OCI-LY7 (cell line): ENCODE measurements at places on chromosomes 13 and 19. TPM values are rescaled to one million over a fixed set of nuclear protein-coding genes. Genes with fewer than 3 reads are reported as not detected.

- peak; percentile 43 for DNase-seq
Observed at GRCh38 chr13:57627663-57628062, 3.9 kb upstream of the PCDH17 start.

Gene C1QTNF9
- total RNA-seq: not detected in 2 replicates

Gene VAV1
- 92.7 and 107 TPM in 2 replicates for total RNA-seq

- DNase-seq: peak; percentile 53
Observed at GRCh38 chr13:26971990-26972887, 199.4 kb downstream of the USP12 start.

DNA sequence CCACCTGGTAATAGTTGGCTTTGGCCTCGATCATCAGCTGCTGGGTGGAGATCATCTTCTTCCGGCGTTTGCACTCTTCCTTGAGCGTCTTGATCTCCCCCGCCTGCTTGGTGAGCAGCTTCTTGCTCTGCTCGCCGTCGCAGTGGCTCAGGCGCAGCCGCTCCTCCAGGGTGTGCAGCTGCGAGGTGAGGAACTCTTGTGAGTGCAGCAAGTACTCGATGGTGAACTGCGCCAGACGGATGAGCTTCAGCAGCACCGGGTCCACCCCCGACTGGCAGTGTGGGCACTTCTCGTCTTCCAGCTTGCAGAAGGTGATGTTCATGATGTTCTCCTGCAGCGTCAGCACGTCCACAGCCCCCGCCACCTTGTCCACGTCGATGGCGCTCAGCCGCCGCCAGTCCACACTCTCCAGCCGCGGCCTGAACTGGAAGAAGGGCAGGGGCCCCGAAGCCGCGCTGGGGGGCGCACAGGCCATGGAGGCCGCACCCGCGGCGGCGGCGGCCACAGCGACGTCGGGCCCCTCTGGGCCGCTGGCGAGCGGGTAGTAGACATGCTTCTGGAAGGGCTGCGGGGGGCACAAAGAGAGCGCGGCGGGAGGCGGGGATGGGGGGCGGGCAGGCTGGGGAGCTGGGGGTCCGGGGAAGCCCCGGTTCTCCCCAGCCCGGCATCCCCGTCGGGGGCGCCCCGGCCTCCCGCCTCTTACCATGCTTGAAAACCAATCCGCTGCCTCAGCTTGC, 3.0 kb downstream of the DZIP1 start:
- DNase-seq: no peak

GRCh38 chr13:79423801-79424642, 18.0 kb upstream of the RBM26 start:
- peak; percentile 54 for DNase-seq

Gene CNOT3
- total RNA-seq: 54.8 and 65.1 TPM in 2 replicates

DNA sequence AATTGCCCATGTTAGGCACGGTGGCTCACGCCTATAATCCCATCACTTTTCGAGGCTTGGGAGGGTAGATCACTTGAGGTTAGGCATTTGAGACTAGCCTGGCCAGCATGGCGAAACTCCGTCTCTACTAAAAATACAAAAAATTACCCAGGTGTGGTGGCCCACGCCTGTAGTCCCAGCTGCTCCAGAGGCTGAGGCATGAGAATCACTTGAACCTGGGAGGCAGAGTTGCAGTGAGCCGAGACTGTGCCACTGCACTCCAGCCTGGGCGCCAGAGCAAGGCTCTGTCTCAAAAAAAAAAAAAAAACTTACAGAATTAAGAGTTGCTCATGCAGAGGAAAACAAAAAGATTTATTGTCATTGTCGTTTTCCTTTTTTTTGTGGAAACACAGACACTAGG, 3.4 kb upstream of the PSMC4 start:
- no peak for DNase-seq

GRCh38 chr13:79851318-79851717, 370.4 kb downstream of the NDFIP2 start:
- no peak for DNase-seq

GRCh38 chr13:48097793-48098192, 2.9 kb upstream of the MED4 start:
- no peak for DNase-seq

- peak; percentile 2 for DNase-seq
Observed at GRCh38 chr13:38763446-38764381, 76.8 kb downstream of the FREM2 start.

Gene RNF113B
- not detected in 2 replicates for total RNA-seq

Gene ZNF610
- total RNA-seq: 2.1 and 2.6 TPM in 2 replicates

- DNase-seq: no peak
Observed at GRCh38 chr19:7866399-7867091, 7.6 kb downstream of the PRR36 start.

GRCh38 chr19:12997967-12998940, 3.0 kb downstream of the NFIX start:
- DNase-seq: no peak

GRCh38 chr13:102220681-102221228, 181.1 kb downstream of the FGF14 start:
- DNase-seq: no peak

Gene LGALS7B
- total RNA-seq: not detected in 2 replicates

GRCh38 chr13:112510002-112510780, 77.8 kb downstream of the TUBGCP3 start:
- peak; percentile 24 for DNase-seq

GRCh38 chr13:112447306-112447705, 71.2 kb downstream of the SPACA7 start:
- DNase-seq: no peak

Gene IGFL1
- total RNA-seq: not detected in 2 replicates

Gene ZNF546
- 9.3 and 11.5 TPM in 2 replicates for total RNA-seq

DNA sequence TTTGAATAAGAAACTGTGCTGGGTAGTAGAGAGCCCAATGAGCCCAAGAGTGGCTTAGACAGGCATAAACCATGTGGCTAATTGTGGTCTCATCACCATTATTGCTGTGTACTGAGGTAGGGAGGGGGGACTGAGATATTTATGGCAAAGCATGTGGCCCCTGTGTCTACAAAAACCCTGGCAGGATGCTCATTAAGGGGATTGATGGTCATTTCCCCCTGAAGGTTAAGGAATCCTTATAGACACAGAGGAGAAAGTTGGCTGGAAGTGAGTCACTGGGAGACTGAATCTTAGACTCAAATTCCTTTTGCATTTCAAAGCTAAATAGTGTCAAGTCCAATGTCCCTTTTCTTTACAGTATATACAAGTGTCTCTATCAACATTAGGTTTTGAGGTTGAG, 9.8 kb upstream of the DACT3 start:
- peak; percentile 9 for DNase-seq

- DNase-seq: no peak
Observed at GRCh38 chr13:71621174-71622124, 245.6 kb downstream of the DACH1 start.

DNA sequence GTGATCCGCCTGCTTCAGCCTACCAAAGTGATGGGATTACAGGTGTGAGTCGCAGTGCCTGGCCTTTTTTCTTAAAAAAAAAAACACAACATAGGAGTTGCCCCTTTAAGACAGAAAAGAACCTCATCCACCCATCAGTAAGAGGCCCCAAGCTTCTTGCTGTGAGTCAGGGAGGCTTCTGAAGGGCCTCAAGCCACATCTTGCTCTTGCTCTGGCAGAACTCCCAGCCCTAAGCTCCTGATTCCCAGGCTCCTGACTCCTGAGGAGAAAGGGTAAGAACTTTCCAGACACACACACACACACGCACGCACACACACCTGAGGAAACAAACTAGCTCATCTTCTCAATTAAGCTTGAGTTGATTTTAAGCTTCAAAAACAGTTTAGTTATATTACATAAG, 6.9 kb downstream of the ETFB start:
- no peak for DNase-seq

Gene NECTIN2
- not detected in 2 replicates for total RNA-seq

Gene NAPA
- total RNA-seq: 56.5 and 63.1 TPM in 2 replicates

GRCh38 chr13:64749301-64749700, 2480.8 kb downstream of the PCDH9 start:
- DNase-seq: no peak

Gene ZNF724
- 27.2 and 30.8 TPM in 2 replicates for total RNA-seq

DNA sequence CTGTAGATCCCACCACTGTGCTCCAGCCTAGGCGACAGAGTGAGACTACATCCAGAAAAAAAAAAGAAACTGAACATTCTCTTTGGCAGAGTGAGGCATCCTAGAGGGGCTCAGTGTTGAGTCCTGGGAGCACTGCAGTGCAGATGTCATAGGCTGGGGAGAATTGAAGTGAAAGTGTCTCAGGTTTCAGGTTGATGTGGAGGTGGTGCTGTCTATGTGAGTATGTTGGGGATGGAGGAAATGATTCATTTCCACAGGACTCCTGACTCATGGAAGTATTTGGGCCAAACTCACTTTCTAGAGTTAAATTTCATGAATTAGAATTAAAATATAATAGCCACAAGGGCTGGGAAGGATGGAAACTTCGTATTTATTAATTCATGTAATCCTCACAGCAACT, 134.4 kb upstream of the TSC22D1 start:
- no peak for DNase-seq

DNA sequence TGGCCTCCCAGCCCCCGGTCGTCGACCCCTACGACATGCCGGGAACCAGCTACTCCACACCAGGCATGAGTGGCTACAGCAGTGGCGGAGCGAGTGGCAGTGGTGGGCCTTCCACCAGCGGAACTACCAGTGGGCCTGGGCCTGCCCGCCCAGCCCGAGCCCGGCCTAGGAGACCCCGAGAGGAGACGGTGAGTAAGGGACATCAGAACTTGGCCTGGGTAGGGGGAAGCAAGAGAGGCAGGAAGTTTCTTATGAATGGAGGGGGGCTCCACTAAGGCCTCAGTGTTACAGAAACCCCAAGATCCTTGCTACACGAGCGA, 2.9 kb downstream of the FOSB start:
- DNase-seq: no peak

Gene ZNF555
- total RNA-seq: 5.1 and 6.9 TPM in 2 replicates

GRCh38 chr13:32173881-32174280, 141.3 kb downstream of the ZAR1L start:
- DNase-seq: no peak

- peak; percentile 31 for DNase-seq
Observed at GRCh38 chr19:16073988-16074387, 2.3 kb upstream of the TPM4 start.
